ENCODE measurements at places on chromosomes 4 and X.
A peak's percentile ranks its signal among the peaks of the same experiment; 100 is the strongest.

- peak; percentile 62 for DNase-seq
Measured at GRCh38 chrX:136953867-136954787, 73.6 kb upstream of the RBMX start.

DNA sequence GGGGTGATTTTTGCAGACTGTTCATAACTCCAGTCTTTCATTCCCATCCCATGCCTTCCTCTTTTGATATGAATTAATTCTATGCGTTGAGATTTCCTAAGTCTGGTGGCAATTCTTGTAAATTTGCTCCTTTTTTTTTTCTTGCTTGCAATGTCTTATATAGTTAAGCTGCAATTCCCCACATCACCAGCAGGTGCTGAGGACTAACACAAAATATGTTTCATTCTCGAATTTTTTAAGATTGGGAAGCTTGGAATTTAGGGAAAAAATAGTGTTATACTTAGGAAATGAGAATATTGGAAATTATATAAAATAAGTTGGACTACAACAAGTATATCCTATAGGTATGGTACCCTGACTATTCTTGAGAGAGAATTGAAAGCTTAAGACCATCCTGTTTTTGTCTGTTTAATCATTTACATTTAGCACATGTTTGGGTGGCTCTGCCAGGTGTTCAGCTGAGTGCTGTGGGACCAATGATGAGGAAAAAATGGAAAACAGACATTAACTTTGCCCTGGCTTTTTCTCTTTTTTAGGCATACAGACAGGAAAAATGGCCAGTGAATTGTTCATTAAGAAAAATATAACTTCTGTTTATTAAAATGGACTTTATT is 30.2 kb downstream of the AFF2 start:
- DNase-seq: no peak

DNA sequence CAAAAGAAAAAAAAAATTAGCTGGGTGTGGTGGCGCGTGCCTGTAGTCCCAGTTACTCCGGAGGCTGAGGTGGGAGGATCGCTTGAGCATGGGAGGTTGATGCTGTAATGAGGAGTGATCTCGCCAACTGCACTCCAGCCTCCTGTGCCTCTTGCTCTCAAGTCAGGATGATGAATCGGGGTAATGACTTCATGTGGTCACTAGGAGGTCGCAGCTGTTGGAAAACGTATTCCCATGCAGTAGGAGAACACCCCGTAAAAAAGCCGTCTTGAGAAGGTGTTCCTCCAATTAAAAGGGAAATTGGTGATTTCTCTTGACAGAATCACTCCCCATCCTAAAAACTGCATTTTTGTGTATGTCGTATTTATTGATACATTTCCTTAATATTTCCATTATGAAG is 2.2 kb downstream of the CCNB3 start:
- DNase-seq: no peak

DNA sequence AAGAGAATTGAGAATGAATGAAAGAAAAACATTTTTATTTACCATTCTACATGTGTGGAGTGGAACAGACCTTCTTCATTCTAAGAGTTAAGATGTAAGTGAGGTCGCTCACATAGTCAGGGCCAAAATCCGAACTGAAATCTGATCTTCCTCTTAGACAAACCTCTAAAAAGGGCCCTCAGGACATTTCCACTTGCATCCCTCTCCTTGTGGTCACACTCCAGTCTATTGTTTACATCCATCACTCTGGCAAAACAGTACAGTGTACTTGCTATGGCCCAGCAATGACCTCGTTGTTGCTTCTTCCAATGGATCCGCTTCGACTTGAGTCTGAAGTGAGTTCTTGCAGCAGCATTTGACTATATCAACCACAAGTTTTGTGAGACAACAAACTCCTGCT is 54.2 kb downstream of the MOSPD2 start:
- DNase-seq: no peak

DNA sequence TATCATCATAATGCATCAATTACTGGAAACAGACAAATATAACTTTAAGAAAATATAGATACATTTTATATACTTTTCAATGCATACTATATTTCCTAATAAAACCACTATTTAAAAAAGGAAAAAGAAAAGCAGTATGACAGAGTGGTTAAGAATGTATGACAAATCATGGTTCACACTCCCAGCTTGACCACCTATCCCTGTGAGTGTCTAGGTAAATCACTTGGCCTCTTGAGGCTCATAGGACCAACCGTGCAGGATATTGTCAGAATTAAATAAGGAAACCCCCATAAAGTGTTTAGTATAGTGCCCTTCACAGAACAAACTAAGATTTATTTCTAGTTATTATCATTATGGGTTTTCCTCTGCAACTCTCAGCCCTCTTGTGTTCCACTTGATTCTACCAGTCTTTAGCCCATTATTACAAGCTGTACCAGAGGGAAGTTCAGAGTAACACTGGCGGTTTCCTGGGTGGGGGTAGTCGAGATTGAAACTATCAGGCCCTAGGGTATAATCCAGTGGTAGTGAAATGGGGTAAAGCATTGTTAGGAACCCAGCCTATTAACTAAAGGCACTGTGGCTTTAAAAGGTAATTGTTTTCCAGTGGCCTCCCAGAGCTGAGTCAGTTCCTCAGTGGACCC is 55.5 kb upstream of the PAK3 start:
- peak; percentile 11 for DNase-seq

DNA sequence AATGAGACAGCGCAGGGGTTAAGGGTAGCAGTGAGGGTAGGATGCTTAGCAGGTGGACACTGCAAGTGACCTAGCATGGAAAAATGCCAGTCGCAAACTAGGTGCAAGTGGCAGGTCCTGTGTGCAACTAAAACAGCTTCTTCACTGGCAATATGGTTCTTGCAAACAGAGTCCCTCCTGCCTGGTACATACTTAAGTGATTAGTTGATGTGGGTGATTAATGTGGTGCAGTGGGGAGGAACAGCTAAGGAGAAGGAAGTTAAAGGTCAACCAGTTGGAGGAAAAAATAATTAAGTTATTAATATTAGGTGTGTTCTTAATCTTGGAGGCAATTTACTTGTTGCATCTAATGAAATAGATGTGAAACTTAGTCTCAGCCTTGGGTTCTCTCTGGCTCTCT is 121.6 kb upstream of the IGFBP7 start:
- DNase-seq: no peak

DNA sequence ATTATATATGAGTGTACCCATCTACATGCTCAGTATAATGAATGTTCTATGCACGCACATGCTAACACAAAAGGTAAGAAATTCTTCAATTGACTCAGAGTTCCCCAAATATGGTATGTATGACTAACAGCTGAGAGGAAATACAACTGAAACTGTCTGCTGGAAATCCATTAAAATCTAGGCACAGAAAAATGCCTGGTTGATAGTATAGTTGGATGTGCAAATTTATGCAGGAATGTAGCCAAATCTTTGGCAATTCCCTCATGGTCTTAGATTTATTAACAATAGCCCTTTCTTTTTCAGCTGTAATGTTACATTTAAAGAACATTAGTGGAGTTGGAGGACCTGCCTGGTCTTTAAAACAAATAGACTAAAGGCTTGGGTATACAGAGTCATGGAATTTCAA is 5.5 kb downstream of the CAMK2D start:
- peak; percentile 93 for DNase-seq

GRCh38 chrX:90883479-90883878 is 551.2 kb upstream of the PABPC5 start:
- DNase-seq: no peak

DNA sequence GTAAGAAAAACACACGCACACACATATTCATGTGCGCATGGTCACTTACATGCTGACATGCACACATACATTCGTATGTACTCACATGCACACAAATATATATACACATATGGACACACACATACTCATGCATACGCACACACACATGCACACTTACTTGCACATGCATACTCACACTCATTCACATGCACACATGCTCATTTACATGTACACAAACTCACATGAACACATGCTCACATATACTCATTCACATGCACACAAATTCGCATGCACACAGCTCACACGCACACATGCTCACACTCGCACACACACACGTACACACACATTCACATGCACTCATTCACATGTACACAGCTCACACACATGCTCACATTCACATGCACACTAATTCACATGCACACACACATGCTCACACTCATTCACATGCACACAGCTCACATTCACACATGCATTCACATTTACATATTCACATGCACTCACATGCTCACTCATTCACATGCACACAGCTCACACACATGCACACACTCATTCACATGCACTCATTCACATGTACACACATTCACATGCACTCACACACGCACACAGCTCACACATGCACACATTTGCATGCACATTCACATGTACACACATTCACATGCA is 276.1 kb downstream of the DHRSX start:
- DNase-seq: no peak

DNA sequence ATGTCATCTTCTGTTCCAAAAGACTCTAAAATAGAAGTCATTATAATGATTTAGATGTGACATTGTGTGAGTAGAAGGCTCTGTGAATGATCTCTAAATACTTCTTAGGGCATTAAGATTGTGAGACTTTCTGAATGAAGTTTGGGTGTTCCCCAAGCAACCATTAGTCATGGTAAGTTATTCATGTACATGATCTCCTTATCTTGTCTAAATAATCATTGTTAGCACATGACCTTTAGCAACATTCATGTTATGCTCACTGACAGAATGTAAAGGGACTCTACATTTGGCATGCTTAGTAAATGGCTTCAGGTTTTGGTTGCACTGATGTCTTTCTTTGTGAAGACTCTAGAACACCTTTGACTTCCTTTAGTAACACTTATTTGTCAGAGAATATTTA is 140.8 kb upstream of the AGA start:
- no peak for DNase-seq

- no peak for DNase-seq
Measured at GRCh38 chrX:103529550-103529949, 10.3 kb upstream of the RAB40A start.

DNA sequence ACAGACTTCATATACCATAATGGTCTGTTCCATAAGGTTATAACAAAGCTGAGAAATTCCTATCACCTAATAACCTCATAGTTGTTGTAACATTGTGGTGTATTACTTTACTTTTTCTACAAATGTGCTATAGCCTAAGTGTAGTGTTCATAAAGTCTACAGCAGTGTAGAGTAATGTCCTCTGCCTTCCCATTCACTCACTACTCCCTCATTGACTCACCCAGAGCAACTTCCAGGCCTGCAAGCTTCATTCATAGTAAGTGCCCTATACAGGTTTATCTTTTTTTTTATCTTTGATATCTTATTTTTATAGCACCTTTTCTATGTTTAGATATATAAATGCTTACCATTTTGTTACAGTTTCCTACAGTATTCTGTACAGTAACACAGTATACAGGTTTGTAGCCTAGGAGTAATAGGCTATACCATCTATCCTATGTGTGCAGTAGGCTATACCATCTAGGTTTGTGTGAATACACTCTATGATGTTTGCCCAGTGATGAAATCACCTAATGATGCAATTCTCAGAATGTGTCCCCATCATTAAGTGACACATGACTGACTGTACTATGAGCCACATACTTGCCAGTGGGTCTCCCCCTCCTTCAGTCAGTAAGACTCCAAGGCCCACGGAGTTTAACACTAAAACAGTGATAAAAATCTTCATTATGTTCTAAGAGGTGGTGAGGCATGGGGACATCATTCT is 299.9 kb downstream of the UNC5C start:
- DNase-seq: no peak

- DNase-seq: peak; percentile 70
Measured at GRCh38 chr4:183504930-183505610, at the start of gene ING2. Gene ING2 (plus strand): TSS chr4:183505058. CDS start chr4:183505196, 138 bp downstream.

- no peak for DNase-seq
Measured at GRCh38 chr4:16820329-16820728, 78.1 kb downstream of the LDB2 start.

- DNase-seq: no peak
Measured at GRCh38 chr4:183860119-183860518, 45.0 kb upstream of the STOX2 start.

DNA sequence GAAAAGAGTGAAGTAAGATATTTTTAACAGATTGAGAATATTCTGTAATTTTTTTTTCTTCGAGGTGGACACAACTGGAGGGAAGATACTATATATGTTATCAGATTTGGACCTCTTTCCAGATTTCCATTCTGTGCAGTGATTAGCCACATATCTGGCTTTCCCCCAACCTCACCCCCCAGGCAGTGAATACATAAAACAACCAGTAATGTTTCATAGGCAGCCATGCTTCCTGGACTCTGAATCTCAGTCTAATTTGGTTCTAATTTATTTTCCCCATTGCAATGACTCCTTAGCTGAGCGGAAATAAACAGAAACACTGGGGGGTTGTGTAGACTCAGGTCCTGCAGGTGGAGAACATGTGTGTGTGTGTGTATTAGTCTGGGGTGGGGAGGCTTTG is 226.5 kb downstream of the FBXW7 start:
- peak; percentile 41 for DNase-seq

DNA sequence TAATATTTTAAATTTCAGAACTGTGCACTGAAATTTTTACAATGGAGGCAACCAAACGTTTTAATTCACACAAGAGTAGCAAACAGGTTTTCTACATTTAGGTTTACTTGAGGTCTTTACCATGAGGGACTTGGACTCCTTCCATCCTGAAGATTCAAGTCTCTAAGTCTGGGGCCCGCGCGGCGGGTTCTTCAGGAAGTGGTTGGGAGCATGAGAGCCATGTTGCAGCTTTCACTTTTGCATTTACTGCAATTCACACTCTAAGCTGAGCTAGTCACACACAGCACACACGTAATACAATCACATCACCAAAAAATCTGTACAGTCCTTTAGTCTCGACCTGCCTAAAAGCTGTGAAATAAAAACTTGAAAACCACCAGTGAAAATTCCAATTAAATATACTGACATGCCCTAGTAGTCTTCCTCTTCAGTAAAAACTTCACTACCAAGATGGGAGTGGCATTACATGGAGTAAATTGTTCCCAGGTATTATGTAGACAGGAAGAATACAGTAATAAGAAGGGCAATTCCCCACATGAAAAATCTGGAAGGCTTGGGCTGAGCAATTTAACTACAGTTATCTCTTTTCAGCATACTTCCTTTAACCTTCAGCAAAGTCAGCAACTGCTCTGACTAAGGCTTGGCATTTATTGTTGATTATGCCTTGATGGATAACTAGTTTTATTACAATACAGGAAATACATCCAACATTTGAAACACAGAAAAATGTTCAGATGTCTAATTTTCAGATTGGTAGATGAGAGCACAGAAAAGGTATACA is 571.1 kb upstream of the DIPK2B start:
- peak; percentile 77 for DNase-seq

DNA sequence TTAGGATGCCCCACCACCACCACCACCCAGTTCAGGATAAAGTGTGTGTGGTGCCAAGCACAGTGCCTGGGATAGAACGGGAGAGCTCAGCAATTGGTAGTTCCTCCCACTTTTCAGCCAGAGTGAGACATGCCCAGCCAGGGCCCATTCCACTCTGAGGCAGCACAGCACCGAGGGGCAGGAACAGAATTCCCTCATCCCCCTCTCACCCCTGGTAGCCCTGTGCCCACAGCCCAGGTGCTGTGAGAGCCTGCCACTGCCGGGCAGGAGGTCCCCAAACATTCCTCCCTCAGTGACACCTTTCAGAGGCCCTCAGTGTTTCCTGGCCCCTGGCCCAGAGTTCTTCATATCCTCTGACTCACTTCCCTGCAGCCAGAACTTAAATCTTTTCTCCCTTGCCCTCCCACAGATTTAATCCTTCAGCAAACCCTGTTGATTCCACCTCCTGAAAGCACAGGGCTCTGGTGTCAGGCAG is 8.1 kb downstream of the RIPPLY1 start:
- DNase-seq: peak; percentile 75
